ENCODE measurements at places on chromosomes 6 and 20.

GRCh38 chr6:75530696-75531095 is 37.1 kb upstream of the FILIP1 start:
- DNase-seq: no peak

DNA sequence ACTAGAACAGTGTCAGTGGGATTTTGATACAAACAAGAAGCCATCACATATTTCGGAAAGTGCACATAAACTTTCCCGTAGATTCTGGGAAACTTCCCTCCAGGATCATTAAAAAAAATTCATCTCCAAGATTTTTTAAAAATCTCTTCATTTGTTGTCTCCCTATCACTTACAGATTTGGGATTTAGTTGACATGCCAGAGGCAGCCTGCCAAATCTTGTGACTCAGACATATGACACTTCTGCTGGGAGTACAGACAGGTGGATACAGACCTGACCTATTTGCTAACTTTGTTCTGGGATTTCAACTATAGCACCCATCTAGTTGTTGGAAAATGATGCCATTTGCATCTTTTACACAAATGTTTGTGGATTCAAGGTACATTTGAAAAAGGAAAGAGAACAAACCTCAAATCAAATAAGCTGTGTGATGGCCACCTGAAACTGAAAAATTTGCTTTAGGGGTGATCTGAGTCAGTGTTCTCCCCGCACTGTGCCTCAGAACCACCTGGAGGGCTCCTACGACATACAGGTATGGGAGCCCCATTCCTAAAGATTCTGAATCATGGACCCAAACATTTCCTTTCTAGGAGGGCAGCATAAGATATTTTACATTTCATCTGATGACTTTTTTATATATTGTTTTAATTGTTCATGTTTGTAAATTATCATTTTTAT is 21.9 kb upstream of the CD2AP start:
- DNase-seq: no peak

GRCh38 chr6:162882801-162883481 is 155.2 kb downstream of the PACRG start:
- DNase-seq: no peak

DNA sequence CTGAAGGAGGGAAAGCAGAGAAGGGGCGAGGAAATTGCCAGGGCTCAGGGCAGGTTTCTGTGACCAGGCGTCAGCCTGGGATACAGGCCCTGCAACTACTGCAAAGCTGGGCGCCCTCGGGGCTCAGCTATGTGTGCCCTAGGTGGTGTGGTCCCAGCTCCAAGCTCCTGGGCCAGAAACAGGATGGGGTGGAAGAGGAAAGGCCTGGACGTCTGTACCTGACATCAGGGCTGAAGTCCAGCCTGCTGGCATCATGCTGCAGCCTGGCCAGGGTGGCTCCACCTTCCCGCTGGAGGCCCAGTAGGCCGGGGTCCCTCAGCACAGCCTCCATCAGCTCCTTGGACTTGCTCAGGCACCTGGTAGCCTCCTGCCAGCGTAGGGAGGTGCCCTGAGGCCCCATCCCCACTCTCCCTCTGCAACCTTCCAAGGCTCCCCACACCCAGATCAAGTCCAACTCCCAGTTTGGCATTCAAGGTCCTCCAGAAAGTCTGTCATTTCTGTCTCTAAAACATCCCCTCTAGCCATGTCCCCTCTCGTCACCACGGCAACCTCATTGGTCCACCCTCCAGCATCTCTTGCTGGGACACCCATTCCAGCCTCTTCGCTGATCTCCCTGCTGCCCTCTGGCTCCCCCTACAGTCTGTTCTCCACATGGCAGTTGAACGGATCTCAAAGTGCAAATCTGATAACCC is 38.2 kb downstream of the KIAA1755 start:
- DNase-seq: no peak

- DNase-seq: no peak
These were observed 214.9 kb upstream of the GMDS start for GRCh38 chr6:2460216-2460745.

- DNase-seq: no peak
These were observed 24.1 kb downstream of the HLA-C start for GRCh38 chr6:31247813-31248212.

DNA sequence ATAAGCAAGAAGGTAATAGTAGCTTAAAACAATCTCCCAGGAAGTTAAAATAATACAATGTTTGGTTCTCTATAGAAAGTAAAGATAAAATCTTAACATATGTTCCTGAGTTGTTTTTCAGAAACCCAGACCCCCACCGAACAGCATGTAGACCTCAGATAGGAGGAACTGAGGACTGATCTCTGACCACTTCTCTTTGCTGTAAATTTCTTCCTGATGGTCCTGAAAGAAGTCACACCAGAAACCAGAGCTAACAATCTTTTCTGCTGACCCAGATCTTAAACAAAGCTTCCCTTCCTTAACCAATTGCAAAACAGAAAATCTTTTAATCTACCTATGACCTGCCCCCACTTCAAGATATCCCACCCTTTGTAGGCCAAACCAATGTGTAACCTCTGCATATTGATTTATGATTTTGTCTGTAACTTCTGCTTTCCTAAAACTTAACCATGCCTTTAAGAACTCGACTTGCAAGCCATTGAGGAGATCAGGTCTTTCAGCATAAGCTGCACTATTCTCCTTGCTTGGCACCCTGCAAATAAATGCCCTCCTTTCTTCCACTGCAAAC is 21.9 kb upstream of the BEND6 start:
- no peak for DNase-seq

- DNase-seq: no peak
These were observed 1.4 kb downstream of the C6orf132 start for GRCh38 chr6:42140756-42141602.

- DNase-seq: no peak
These were observed 71.2 kb downstream of the TNFRSF21 start for GRCh38 chr6:47238456-47238995.

GRCh38 chr6:154268486-154268885 is 88.1 kb downstream of the IPCEF1 start:
- no peak for DNase-seq

GRCh38 chr6:2911171-2911570 is 8.1 kb upstream of the SERPINB9 start:
- no peak for DNase-seq

- DNase-seq: no peak
These were observed 83.0 kb downstream of the PHF20 start for GRCh38 chr20:35854713-35855348.

- DNase-seq: peak; percentile 62
These were observed 32.7 kb downstream of the PLN start for GRCh38 chr6:118580585-118581419.

DNA sequence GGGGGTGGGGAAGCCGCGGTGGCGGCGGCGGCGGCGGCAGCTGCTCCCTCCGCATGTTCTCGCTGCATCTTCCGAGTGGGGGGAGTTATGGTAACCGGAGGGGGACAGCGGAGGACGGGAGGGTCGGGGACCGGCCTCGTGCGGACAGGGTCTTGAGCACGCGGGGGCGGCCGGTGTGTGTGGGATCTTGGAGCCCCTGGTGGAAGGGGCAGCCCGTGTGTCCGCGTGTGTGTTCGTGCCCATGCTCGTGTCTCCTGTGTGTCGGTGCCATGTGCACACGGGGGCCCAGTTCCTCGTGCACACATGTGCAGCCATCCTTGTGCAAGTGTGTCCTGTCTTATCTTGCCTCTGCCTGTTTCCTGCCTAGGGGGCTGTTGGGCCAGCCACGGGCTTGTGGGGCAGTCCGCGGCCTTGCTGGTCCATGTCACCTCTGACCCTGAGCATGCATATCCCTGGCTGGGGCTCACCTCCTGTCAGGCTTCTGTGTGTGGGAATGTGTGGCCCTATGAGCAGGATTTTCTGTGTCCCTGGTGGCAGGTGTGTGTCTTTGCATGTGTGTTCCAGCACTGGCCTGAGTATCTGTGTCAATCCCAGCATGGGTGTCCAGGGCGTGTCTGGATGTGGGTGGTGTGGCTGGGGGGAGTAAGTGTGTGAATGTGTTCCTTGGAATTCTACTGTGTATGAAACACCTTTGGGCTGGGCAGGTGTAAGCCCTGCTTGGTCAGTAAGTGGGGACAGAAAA is 8.5 kb downstream of the SYNGAP1 start:
- no peak for DNase-seq

- no peak for DNase-seq
These were observed 171.6 kb downstream of the SASH1 start for GRCh38 chr6:148514091-148514845.

- no peak for DNase-seq
These were observed 31.0 kb upstream of the TCFL5 start for GRCh38 chr20:62892348-62893304.

DNA sequence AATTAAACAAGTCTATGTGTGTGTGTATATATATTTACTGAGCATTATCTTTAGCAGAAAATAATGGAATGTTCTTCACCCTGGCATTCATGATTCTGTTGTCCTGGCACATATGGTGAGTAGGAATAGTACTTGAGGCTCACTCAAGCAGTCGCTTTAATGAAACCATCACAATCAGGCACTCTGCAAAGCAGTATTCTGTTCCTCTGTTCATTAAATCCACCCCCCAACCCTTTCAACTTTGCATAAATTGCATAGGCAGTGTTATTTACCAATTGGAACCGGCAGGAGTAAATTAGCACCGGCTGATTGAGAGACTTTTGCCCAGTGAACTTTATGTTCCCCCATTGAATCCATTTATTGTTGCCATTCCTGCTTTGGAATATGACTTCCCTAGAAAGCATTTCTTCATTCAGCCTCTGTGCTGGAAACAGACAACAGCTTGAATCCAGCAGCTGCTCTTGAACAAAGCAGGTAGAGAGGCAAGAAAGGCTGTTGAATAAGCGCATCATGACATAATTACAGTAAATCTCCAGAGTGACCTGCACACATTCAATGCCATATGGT is 268.0 kb upstream of the RNF217 start:
- DNase-seq: no peak

DNA sequence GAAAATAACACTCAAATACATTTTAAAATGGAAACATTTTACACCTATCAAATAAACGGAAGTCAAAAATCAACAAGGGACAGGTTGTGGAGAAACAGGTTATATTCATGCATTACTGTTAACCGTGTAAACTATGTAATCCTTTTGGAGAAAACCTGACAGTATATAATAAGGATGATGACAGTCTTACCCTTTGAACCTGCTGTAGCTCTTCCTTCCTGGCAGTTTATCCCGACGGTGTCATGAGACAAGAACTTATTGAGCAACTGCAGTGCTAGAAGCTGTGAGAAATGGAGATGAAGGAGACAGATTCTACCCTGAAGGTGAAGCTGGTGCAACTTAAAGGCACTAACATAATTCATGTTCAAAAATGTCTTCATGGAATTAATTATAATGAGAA is 76.7 kb downstream of the PLEKHG1 start:
- no peak for DNase-seq

GRCh38 chr6:33851959-33852358 is 48.2 kb upstream of the MLN start:
- DNase-seq: no peak

- DNase-seq: no peak
These were observed 43.0 kb downstream of the CBFA2T2 start for GRCh38 chr20:33532753-33533459.

DNA sequence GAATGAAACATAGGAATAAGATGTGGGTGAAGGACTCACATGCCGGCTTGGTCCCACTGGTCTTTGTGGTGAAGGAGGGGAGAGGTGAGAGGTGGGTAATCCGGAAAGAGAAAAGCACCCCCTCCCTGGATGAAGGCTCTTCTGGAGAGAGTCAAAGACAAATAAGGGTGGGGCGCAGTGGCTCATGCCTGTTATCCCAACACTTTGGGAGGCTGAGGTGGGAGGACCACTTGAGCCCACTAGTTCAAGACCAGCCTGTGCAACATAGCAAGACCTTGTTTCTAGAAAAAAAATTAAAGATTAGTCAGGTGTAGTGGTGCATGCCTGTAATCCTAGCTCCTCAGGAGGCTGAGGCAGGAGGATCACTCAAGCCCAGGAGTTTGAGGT is 3.1 kb downstream of the LTB start:
- no peak for DNase-seq

DNA sequence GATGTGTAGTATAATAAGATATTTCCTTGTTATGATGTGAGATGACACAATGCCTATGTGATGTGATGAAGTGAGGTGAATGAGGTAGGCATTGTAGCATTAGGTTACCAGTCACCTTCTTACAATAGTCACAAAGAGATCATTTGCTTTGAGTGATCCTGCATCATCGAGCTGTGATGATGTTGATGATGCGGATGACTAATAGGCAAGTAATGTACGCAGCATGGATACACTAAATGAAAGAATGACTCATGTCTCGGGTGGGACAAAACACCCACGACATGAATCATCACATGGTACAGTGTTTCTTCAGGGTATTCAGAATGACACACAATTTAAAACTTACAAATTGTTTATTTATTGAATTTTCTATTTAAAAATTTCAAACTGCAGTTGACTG is 806.3 kb upstream of the GJE1 start:
- no peak for DNase-seq

DNA sequence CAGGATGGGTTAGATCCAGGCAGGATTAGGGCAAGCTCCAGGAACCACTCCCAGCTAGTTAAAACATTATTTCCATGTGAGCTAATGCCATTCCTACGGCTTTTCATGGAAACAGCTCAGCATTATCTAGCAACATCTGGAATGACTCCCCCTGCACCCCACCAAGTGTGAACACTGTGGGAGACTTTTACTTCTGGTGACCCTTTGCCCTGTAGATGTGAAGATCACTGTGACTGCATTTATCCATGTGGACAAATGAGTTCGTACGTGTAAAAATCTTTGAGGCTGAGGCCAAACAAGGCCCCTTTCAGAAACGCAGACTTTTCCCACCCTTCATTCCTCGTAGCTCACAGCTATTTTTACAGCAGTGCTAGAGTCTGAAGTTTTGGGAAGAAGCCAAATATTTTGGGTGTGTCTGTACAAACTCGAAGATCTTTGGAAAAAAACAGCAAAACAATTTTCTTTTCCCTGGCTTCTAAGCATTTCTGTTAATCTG is 221.8 kb upstream of the SOX4 start:
- DNase-seq: no peak

DNA sequence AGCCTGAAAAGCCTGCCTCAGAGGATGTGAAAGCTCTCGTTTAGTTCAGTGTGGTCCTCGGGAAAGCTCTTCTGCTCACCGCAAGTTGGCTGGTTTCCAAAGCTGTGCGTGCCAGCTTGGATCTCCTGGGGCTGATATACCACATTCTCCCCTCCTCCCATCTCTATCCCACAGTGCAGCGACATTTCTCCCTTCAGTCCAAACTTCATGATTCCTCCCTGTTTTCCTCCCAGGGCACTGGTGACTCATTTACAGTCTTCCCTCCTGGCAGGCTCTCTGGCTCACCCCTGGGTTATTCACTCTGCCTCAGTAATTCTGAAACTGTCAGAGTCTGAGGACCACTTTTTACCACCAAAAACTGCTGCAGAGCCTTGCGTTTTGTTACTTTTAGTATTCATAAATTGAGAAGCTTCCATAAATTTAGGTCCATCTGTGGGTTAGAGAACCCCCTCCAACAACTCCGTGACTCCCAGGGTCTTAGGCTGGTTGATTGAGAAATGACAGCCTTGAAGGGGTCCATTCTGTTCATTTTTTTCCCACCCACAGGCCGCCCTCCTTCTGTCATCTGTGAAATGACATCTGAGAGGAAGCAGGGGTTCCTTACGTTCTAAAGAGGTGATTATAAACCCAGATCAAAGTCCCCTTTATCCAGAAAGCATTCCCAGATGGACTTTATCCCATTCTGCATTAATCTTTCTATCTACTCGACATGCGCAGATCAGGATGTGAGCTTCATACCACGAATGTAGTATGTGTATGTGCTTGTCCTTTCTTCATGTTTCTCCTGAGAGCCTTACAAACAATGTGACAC is 6.1 kb downstream of the TRIM10 start:
- no peak for DNase-seq
